ENCODE measurements at places on chromosomes 5 and 9.

DNA sequence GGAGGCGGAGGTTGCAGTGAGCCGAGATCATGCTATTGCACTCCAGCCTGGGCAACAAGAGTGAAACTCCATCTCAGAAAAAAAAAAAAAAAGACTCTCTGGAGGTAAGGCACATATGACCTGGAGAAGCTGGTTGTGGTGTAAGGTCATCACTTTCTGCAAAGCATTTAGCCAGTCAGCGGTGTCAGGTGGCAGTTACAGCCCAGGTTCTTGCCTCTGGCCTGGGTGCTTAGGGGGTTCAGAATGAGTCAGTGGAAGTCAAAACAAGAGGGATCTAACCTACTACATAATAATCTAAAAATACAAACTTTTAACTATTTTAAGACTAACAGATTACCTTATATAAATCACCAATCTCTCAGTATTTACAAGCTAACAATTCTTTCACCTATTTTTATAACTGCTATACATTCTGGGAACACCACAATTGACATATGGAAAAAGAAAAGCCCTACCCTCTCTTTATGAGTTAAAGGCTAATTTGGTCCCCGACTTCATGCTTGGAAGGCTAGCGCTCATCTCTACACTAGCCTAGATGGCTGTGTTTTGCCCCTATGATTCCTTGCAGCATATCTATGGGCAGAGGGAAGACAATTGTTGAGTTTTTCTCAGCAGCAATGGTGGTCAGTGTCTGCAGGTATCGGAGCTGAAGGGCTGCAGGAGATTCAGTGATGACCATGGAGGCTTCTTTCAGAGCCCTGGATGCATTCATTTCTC, 29.2 kb downstream of the STOM start:
- DNase-seq = no peak

DNA sequence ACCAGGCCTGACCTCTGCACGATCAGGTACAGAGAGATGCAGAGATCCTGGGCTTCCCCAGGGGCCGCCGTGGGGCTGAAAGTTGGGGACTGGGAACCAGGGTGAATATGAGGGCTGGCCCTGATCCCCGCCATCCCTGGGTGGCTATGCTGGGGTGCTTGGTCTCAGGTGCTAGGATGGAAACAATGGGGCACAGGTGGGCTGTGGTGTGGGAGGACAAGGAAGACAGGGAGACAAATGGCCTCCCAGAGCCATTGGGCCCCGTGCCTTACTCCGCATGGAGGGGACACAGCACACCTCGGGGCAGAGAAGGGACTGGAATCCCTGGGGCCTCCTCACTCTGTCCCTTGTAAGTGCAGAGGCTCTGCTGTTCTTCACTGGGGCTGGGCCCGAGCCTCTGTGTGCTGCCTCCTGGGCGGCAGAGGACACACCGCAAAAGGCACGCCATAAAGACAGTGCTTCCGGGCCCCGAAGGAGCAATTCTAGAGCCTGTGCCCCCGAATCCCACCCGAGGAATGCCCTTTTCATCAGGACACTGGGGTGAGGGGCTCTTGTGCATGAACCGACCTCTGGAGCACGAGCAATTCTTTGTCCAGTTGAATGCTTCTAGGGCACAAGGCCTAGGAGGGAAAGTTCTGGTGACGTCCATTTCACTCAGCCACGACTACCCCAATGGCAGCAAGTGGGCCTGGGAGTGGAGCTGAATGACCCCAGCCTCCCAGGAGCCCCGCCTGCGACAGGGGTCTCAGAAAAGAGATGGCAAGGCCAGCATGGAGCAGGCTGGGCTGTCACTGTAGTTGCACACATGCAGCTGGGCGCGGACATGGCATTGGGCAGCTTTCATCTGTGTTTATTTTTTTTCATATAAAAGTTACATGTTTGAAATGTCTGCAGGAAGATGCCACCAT, 30.9 kb downstream of the PRRT1B start:
- DNase-seq = no peak

DNA sequence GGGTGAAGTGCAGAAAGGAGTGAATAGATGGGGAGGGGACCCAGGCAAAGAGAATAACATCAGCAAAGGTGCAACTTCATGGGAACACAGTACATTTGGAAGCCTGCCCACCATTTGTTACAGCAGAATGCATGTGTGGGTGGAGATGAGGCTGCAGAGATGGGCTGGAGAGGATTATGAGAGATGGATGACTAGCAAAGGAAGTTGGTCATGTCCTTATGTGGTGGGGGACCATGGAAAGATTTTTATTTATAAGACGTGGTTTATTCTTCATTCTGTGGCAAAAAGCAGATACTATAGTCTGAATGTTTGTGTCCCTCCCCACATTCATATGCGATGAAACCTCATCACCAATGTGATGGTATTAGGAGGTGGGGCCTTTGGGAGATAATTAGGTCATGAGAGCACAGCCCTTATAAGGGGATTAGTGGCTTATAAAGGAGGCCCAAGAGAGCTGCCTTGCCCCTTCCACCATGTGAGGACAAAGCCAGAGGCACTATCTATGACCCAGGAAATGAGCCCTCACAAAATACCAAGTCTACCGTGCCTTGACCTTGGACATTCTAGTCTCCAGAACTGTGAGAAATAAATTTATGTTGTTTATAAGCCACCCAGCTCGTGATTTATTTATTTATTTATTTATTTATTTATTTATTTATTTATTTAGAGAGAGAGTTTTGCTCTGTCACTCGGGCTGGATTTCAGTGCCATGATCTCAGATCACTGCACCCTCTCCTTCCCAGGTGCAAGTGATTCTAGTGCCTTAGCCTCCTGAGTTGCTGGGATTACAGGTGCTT, 483.7 kb downstream of the RAB3C start:
- no peak for DNase-seq

- DNase-seq = peak; percentile 89
These were observed 117.1 kb upstream of the WWC1 start for GRCh38 chr5:168174376-168174775.

- DNase-seq = no peak
These were observed 24.5 kb upstream of the FCN1 start for GRCh38 chr9:134942011-134942787.

DNA sequence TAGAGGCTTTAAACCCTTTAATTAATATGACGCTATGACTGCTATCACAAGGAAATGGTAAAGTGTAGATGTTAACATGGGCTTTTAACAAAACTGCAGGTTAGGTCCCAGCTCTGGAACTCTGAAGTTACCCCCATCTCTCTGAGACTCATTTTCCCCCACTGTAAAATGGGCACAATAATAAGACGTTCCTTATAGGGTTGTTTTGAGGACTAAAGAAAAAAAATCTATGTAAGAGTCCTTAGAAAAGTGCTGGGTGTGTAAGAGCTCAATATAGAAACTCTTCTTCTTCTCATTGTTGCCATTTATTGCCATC, 45.8 kb upstream of the STK32A start:
- no peak for DNase-seq

GRCh38 chr9:78326564-78326963, 29.6 kb downstream of the PSAT1 start:
- DNase-seq = peak; percentile 84

DNA sequence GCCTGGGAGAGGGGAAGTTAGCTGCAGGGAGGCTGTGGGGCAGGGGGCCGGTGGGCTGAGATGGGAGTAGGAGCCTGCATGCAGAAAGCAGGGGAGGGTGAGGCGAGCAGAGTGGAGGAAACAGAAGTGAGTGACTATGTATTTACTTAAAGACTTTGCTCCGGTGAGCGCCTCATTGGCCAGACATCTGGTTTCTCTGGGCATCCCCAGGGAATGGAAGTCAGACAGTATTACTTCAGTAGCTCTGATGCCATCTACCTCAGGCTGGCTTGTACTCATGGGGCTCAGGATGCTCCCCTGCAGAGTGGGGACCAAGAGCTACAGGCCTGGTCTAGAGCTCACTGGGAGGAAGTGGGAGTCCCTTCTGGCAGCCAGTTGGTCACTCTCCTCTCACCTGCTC, 78.2 kb upstream of the ARAP3 start:
- DNase-seq = peak; percentile 52

Measured in NCI-H2171 (cell line).